ENCODE measurements at places on chromosomes 11 and 22. TPM values are rescaled to one million over a fixed set of nuclear protein-coding genes. Genes with fewer than 3 reads are reported as not detected.

DNA sequence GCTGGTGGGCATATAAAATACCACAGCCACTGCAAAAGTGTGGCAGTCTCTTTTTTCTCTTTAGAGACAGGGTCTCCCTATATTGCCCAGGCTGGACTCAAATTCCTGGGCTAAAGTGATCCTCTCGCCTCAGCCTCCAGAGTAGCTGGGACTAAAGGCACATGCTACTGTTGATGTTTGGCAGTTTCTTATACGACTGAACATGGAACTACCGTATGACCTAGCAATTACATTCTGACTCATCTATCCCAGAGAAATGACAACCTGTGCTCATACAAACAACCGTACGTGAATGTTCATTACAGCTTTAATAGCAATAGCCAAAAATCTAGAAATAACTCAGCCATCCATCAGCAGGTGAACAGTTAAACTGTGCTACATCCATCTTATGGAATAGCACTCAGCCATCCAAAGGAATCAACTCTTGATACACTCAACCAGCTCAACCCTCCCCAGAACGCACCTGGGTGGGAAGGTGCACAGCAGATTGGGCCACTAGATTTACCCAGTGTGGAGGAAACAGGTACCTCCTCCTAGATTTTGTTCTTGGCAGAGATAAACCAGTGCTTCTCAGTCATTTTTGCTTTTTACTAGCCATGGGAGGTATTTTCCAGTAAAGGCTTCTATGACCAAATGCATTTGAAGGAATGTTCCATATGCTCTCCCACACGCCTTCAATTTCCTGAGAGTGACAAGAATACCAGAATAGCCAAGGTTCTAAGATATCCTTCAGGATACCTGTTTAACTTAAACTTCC, 130.5 kb downstream of the MED15 start:
- no peak for DNase-seq

DNA sequence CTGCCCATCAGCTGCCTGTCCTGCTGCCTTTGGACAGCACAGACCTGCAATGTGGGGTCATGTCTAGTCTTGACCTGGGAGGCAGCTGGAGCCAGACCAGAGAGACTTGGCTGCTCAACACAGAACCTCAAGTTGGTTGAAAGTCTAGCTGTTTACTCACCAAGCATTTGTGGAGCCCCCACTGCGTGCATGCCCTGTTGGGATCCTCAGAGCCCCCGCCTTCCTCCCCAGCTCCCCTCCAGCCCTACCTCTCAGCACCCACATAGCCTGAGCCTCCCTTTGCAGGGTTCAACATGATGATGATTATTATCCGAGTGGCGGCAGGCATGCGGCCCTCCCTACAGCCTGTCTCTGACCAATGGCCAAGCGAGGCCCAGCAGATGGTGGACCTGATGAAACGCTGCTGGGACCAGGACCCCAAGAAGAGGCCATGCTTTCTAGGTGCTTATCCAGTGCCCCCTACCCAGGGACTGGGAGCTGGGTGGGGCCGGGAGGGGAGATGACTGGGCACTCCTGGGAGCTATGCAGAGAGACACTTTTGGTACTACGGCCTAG, 8.3 kb downstream of the ANKK1 start:
- no peak for DNase-seq

DNA sequence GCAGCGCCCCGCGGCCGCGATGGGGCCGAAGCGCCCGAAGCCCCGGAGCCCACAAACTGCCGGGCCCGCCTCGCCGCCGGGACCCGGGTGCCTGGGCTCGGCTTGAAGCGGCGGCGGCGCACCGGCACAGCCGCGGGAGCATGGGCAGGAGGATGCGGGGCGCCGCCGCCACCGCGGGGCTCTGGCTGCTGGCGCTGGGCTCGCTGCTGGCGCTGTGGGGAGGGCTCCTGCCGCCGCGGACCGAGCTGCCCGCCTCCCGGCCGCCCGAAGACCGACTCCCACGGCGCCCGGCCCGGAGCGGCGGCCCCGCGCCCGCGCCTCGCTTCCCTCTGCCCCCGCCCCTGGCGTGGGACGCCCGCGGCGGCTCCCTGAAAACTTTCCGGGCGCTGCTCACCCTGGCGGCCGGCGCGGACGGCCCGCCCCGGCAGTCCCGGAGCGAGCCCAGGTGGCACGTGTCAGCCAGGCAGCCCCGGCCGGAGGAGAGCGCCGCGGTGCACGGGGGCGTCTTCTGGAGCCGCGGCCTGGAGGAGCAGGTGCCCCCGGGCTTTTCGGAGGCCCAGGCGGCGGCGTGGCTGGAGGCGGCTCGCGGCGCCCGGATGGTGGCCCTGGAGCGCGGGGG, 346 bp downstream of the FJX1 start:
- peak; percentile 61 for DNase-seq

DNA sequence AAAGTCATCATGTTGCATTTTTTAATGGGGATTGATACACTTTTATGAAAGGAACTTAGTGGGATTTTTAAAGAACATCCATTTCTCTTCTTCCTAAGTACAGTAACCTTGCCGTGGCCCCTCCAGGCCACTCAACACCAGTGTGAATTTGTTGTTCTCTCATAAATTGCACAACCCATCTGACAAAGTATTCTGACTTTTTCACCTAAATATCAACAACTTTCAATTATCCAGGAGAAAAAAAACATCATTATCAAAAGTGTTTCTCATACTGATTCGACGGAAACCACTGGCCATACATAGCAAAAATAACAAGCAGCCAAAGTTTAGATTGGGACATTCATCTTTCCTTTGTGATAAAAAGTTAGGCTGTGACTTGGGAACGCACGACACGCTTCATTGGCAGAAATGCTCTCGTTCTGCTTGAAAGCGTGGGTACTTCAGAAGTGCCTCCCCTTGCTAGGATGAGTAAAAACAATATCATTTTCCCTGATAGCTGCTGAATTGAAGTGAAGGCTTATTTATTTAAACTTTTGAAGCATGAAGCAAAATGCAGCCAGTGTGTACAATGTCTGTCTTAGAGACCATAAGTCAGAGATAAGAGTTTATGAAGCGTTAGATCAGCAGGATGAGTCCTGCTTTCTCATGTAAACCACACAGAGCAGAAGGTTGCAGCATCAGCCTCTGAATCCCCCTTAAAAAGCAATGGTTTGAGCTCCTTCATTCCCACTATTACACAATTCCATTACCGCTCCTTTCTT, 20.6 kb upstream of the EIF3M start:
- DNase-seq, result no peak

- DNase-seq, result no peak
These were observed 35.8 kb downstream of the OR4C6 start for GRCh38 chr11:55697817-55698216.

GRCh38 chr11:47552056-47552565, 821 bp downstream of the CELF1 start:
- DNase-seq, result peak; percentile 63

The MPZL3 gene
- 1.3 TPM for polyA plus RNA-seq

- DNase-seq, result no peak
These were observed 985.1 kb downstream of the BRD1 start for GRCh38 chr22:48842583-48842945.

The TMEM45B gene
- polyA plus RNA-seq, result 0.11 TPM

DNA sequence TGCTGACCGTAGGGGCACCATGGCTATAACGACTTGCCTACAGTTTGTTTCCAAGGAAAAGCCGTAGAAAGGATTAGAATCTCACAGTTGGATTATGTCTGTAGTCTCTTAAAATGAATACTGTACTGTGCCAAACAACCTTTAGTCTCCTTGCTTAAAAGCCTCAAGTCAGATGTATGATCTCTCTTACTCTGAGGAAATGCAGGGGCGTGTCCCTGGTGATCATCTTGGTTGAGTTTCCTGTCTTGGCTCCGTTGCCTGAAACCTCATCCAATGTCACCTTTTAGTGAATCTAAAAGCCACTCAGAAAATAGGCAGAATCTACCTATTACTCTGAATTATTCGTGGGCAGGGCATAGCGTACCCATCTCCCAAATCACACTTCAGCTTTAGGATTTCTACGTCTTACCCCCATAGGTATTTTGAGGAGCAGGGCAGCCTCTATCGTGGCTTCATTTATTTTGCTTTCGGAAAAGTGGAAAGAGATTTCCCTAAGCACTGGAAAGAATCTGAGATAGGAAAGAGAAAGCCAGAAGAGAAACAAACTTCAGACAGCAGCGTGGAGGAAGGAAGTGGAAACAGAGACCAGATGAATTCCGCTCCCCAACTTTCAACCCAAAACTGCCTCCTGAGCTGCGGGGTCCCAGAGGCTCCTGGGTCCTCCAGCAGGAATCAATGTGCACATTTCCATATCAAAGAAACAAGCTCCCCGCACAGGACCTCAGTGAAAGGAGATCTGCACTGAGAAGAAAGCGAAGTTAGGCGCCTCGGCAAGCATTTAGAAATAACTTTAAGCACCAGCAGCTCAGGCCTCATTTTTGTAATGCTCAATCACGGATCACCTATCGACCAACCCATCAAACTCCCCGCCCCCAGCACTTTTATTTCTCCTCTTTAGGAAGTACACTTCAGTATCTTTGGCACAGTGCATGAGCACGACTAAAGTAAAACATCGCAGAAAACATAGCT, 245.8 kb downstream of the ETS1 start:
- DNase-seq, result peak; percentile 15

GRCh38 chr11:82999232-82999631, 72.5 kb downstream of the RAB30 start:
- no peak for DNase-seq

GRCh38 chr11:34308049-34308912, 49.5 kb downstream of the ABTB2 start:
- no peak for DNase-seq

The KDM2A gene
- polyA plus RNA-seq, result 25.0 TPM

GRCh38 chr22:23414727-23415489, 165.2 kb downstream of the IGLL1 start:
- DNase-seq, result no peak

- no peak for DNase-seq
These were observed 68.6 kb upstream of the PAX6 start for GRCh38 chr11:31879681-31880080.

GRCh38 chr22:35311551-35311999, 11.9 kb downstream of the TOM1 start:
- DNase-seq, result peak; percentile 20

The TRIM44 gene
- polyA plus RNA-seq, result 10.4 TPM

DNA sequence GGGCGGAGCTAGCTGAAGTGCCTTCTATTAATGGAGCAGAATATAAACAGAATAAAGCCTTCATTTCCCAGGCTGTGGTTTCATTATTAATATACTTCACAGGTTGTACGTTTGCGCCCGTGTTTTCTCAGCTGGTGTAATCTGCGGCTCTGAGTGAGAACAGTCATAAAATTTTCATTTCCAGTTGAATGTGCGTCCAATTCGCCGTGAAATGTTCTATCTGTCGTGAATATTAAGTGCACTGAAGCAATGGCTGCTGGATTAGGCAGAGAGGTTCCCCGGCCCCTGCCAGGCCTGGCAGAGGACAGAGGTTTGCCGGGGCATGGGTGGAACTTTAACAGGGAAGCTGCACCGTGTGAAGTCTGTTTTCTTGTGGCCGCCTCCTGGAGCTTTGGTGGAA, 874.4 kb downstream of the NTM start:
- DNase-seq, result no peak

The MS4A4A gene
- polyA plus RNA-seq, result not detected

DNA sequence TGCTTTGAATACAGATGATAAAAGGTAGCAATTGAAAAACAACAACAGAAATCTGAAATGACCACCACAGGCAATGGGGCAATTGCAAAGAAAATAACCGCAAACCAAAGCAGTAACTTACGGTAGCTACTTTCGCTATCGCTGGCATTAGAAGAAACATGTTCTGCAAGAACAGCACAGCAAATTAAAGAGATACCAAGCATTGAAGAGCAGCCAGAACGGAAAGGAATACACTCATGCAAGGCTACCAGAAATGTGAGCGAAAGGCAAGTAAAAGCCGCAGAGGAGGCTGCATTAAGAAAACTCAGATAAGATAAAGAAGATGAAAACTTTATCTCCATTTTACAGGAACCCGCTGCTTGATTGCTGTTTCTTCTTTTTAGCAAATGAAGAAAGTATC, 194.1 kb upstream of the CCDC90B start:
- no peak for DNase-seq

DNA sequence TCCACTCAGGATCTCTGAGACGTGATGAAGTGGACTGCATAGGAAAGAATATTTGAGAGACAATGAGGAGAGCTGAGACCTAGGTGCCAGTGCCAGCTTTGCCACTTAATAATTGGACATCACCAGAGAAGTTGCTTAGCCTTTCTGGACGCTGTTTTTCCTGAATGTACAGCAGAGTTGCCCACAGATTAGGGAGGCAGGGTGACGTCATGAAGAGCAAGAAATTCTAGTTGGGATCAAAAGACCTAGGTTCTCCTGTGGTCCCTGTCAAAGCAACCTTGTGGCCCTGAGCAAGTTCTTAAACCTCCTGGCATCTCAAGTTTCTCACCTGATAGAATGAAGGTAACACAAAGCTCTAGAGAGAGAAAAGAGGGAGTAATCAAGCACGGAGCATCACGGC, 174.6 kb upstream of the TENM4 start:
- DNase-seq, result no peak

The LRRN4CL gene
- polyA plus RNA-seq, result 0.08 TPM

Measured in GM23338 (cell line).